T follicular helper cell (primary cell): ENCODE measurements at places on chromosomes 12 and 14.

GRCh38 chr14:68379510-68380328, 413.1 kb downstream of the ZFP36L1 start:
- DNase-seq, result peak; percentile 11

- no peak for DNase-seq
These were observed 2.4 kb upstream of the NKX2-1 start for GRCh38 chr14:36522347-36522971.

DNA sequence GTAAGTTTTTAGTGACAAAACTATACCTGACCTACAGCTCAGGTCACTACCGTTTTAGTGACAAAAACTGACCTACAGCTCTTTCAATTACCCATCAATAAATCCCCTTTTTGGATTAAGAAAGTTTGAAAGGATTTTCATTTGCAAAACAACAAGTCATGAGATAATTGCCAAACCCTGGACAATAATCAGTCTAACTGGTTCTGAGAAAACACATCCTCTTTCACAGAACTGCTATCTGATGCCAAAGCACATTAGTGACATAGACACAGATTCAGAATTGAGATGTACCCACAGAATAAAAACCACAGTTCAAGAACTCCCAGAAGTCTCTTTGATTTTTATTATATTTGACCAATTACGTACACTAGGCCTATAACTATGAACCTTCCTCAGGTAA, 126.0 kb upstream of the COCH start:
- DNase-seq, result no peak

DNA sequence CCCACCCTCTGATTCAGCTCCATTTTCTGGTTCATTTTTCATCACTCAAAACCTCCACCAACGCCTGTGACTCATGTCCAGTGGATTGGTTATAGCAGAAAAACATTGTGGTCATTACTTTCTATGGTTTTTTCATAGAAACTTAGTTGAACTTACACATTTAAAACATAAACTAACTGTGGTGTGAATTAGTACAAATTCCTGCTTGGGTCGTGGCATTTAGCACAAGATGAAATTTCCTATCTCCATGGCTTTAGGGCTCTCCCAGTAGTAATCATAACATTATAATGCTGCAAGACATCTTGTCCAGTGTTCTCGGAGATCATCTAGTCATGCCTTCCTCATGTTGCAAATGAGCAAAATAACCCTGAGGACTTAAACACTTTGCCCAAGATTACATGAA, 7.1 kb downstream of the RNASE7 start:
- no peak for DNase-seq

DNA sequence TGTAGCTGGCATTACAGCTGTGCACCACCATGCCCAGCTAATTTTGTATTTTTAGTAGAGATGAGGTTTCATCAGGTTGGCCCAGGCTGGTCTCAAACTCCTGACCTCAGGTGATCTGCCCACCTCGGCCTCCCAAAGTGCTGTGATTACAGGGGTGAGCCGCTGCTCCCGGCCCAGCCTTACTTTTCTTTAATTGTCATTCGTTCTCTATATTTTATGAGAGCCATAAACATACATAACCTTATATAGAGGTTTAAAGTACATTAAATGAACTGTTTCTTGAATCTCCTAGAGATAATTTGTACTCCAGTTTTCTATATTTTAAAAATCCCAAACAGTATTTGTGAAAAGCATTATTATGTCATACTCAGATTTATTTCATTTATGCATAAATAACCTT, 98.6 kb downstream of the SYNE2 start:
- DNase-seq, result no peak

DNA sequence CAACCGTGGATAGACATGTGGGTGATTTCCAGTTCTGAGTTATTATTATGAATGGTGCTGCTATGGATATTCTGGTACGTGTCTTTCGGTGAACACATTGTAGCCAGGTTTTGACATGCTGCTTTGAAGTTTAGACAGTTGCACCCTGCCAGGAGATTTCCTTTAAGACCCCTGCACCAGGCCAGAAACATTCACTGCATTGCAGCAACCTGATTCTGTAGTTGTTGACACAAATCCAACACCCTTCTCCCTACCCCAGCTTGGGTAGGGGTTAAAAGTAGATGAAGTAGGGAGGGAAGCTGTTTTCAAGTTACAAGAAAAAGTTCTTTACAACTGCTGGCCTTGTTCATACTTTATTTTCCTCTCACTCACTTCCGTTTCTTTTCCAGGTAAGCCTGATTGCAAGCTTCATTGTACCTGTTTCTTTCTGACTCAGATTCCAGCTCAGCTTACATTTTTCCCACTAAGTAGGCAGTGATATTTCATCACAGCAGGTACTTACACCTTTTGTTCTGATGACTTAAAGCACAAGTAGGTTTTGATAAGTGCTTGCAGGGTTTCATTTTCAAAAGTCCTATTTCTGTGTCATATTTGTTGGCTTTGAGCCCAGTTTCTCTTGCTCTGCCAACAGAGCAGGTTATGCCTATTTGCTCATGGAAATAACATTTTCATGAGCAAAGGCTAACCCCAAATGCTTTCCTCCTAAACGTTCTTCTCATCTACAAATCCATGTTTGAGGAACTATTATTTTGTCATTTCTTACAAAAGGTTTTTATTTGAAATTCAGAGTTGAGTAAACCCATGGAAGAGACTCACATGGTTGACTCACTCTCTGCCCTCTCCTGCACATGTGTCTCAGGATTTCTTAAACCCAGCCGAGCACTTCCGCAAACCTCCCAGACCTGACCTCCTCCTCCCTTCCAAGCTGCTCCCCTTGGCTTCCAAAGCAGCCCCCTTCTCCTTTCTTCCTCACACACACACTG, 12.1 kb upstream of the LTA4H start:
- DNase-seq, result no peak

DNA sequence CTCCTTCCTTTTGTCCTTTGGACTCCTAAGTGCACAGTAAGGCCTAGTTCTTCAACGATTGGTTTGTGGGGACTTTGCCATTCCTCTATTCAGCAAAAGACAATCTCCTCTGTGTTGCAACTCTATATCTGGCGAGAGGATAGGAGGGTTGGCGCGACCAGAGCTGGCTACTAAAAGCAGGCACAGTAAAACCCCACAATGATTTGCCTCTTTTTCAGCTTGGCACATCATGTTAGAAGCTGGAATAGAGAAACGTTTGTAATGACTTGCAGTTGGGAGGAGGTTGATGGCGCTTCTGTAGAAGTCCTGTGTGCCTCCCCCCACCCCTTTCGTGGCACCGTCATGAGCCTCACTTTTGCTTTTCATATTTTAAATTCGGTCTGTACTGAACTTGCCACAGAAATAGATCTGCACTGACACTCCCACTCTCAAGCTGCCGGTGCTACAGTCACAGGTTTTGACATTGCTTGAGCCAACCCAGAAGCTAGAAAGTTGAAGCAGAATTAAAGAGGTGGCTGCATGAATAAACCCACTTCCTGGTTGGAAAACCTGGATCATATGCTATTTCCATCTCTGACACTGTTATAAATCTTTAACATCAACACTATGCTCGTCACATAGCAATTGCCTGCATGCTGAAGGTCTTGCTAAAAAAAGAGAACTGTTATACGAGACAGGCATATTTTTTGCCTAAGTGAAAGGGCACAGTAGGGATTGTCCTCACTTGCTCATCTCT, 315.3 kb upstream of the PRICKLE1 start:
- no peak for DNase-seq

DNA sequence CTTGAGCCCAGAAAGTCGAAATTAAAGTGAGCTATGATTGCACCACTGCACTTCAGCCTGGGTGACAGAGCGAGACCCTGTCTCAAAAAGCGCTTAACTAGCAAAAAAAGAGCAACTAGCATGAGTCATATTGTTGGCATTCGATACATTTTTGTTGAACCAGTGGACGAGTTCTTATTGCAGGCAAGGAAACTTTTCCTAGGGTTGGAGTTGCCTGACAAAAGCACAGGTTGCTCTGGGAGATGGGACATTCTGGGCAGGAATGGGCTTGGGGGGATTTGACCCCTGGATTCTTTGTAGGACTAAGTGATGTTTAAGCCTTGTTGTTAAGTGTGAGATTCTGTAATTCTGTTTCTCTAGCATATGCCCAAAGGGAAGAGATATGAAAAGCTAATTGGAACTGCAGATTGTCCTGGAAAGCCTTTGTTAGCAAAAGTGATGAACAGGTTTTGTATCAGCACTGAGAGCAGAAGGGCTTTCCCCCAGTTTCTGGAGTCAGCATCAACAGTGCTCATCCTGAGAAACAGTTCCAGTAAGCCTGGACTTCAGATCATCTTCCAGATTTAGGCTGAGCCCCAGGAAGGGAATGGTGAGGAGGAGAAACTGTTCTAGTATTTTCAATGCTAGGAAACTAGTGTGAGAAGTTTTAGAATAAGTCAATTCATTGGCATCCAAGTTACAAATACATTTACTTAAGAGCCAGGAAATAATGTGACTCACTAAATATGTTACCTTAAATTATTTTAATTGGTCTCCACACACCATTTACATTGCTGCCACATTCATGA, 123.1 kb downstream of the SRGAP1 start:
- DNase-seq, result no peak

GRCh38 chr14:85454226-85454813, 75.6 kb upstream of the FLRT2 start:
- DNase-seq, result no peak

DNA sequence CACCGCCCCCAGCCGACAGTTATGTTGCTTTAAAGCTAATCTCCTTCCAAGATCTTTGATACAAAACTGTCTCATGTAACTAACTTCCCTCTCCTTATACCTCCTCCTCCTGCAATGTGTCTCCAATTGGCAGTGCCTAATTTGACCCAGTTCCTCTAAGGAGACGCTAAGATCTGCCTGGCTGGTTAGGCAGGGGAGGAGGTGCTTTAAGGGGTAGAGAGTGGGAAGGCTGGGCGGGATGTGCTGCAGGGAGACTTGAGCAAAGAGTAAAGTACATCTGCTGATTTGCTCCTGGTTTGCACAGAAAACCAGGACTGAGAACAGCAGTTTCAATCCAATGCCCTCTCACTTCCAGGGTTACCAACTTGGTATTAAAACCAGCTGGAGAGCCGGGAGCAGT, 7.4 kb upstream of the IKZF4 start:
- DNase-seq, result no peak

DNA sequence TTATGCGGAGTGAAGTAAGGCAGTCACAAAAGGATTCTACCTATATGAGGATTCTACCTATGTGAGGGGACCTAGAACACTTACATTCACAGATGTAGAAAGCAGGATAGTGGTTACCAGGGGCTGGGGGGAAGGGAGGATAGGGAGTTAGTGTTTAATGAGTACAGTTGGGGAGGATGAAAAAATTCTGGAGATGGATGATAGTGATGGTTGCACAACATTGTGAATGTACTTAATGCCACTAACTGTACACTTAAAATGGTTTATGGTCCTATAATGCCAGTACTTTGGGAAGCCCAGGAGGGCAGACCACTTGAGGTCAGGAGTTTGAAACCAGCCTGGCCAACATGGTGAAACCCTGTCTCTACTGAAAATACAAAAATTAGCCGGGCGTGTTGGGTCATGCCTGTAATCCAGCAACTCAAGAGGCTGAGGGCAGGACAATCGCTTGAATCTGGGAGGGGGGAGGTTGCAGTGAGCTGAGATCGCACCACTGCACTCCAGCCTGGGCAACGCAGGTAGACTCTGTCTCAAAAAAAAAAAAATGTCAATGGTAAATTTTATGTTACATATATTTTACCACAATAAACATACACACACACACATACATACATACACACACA, 25.4 kb downstream of the SVOP start:
- DNase-seq, result no peak

- no peak for DNase-seq
These were observed 32.3 kb downstream of the CDKN1B start for GRCh38 chr12:12749433-12749832.

GRCh38 chr14:23577710-23578392, 739 bp downstream of the JPH4 start:
- no peak for DNase-seq

DNA sequence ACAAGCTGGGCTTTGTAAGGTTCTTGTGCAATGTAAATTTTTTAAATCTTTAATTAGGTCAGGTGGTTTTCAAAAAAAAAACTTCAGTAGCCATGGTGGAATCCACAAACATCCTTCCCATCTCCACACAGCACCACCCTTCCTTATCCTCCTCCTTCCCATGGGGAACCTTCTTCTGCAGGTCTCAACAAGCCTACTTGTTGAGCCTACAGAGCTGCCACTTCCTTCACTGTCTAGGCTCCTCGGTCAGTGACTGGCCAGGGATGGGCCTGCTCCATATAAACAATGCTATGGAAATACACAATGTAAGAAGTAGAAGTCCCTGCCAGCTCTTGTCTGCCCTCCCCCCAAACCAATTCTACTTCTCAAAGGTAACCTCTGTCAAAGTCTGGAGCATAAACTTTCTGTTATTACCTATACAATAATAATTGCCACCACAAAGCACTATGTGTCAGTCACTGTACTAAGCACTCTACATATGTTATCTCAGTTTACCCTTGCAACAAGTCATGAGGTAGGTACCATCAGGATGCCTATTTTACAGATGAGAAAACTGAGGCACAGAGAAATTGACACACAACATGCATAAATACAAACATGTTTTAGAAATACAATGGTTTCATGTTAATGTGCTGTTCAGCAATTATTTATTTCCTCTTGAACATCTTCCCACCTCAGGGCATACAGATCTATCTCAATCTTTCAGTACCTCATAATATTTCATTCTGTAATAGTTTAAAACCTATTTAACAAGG, 17.4 kb downstream of the LIMA1 start:
- no peak for DNase-seq

- DNase-seq, result no peak
These were observed 81.1 kb upstream of the RFLNA start for GRCh38 chr12:124213666-124214347.

- DNase-seq, result no peak
These were observed 15.0 kb downstream of the ZFYVE21 start for GRCh38 chr14:103730490-103731035.

GRCh38 chr12:14986449-14986848, 13.6 kb downstream of the PDE6H start:
- no peak for DNase-seq

DNA sequence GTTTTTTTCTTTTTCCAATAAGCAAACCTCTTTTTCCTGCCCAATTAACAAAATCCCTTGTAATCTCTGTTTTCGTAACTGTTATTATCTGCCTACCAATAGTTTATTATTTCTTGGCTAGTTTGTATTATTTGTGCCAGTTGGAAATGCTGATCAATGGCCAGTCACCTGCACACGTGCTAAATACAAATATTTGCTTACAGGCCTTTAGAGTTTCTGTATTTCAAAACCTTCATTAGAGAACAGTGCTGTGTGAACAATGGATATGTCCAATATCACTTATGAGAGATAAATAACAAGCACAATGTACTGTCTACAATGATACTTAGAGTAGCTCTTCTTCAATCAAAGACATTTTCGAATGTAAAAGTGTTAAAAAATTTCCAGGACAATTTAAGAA, 10.8 kb upstream of the DYRK2 start:
- DNase-seq, result no peak

- DNase-seq, result no peak
These were observed 40.4 kb downstream of the TMCC3 start for GRCh38 chr12:94609917-94610443.

GRCh38 chr12:84648425-84648824, 264.2 kb downstream of the SLC6A15 start:
- no peak for DNase-seq

- no peak for DNase-seq
These were observed 26.8 kb upstream of the DAAM1 start for GRCh38 chr14:59161561-59162175.

- DNase-seq, result peak; percentile 69
These were observed 1.4 kb upstream of the NPFF start for GRCh38 chr12:53508534-53509170.

- no peak for DNase-seq
These were observed 59.6 kb downstream of the ZFP36L1 start for GRCh38 chr14:68733086-68733914.
